ENCODE measurements at places on chromosomes 13 and 19.

DNA sequence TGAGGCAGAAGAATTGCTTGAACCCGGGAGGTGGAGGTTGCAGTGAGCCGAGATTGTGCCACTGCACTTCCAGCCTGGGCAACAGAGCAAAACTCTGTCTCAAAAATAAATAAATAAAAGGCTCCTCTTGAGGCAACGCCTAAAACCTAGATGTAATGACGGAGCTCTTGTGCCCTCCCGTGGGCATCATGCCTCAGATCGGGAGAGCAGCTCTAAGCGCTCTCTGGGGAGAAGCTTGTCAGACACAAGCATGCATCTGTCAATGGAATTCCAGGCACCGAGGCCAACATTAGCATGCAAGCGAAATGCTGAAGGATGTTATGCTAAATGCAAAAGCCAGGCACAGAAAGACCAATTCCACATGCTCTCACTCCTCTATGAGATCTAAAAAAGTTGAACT is 45.6 kb upstream of the MRI1 start:
- H3K4me3 ChIP-seq: no peak overlapping the region
- no peak for DNase-seq
- H3K36me3 ChIP-seq: no peaks in the 10 kb centered on the region
- H3K27ac ChIP-seq: no peak overlapping the region
- H3K27me3 ChIP-seq: peaks cover 11% of the 10 kb centered on the region
- peaks cover 2% of the 10 kb centered on the region for H3K4me1 ChIP-seq

DNA sequence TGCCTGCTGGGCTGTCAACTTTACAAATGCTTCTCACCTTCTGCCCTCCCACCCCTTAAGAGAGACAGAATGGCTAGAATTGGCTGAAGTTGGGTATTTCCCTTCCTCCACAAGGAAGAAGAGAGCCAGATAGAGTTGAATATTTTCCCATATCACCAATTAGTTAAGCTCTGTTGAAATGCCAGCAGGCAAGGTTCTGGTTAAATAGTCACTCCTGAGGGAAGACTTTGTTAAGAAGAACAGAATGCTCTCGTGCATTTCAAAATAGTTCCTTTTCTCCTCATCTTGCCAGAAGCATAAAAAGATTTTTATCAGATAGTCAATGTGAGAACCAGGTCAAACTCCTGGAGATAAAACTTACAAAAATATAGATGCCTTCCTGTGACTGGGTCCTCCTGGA is 2857.0 kb upstream of the PCDH20 start:
- H3K27ac ChIP-seq: no peak overlapping the region
- no peaks in the 10 kb centered on the region for H3K27me3 ChIP-seq
- H3K4me3 ChIP-seq: no peak overlapping the region
- H3K36me3 ChIP-seq: no peaks in the 10 kb centered on the region
- DNase-seq: no peak

GRCh38 chr19:23415561-23416191 is 20.4 kb upstream of the ZNF91 start:
- H3K27me3 ChIP-seq: no peaks in the 10 kb centered on the region
- H3K4me1 ChIP-seq: no peaks in the 10 kb centered on the region
- no peaks in the 10 kb centered on the region for H3K36me3 ChIP-seq
- H3K4me3 ChIP-seq: peak overlapping the region; percentile 58
- no peak for DNase-seq

DNA sequence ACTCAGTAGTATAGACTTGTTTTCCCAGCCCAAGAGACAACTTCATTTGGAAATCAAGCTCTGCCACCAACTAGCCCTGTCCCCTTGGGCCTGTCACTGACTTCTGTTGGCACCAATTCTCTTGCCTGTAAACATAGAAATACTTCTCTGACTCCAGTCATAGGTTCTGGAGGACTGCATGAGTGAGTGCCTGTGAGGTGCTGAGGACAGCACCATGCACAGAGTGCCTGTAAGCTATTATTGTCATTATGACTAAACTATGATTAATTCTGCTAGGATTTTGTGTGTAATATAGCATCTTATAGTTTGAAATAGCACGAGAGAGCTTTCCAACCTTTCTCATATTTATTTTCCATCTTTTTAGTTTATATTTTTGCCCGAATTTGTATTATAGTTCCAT is 247.9 kb downstream of the MYO16 start:
- no peaks in the 10 kb centered on the region for H3K36me3 ChIP-seq
- no peak for DNase-seq
- H3K27me3 ChIP-seq: no peaks in the 10 kb centered on the region
- H3K4me3 ChIP-seq: no peak overlapping the region
- no peaks in the 10 kb centered on the region for H3K4me1 ChIP-seq

- no peaks in the 10 kb centered on the region for H3K4me1 ChIP-seq
- H3K4me3 ChIP-seq: no peak overlapping the region
- no peaks in the 10 kb centered on the region for H3K36me3 ChIP-seq
- DNase-seq: no peak
- no peaks in the 10 kb centered on the region for H3K27me3 ChIP-seq
Observed at GRCh38 chr13:100075700-100076587, 12.9 kb upstream of the PCCA start.

- no peak overlapping the region for H3K27ac ChIP-seq
- peaks cover 77% of the 10 kb centered on the region for H3K27me3 ChIP-seq
- H3K4me3 ChIP-seq: peak overlapping the region; percentile 57
- H3K36me3 ChIP-seq: no peaks in the 10 kb centered on the region
Observed at GRCh38 chr19:49421039-49421877, 2.0 kb downstream of the PTH2 start.

DNA sequence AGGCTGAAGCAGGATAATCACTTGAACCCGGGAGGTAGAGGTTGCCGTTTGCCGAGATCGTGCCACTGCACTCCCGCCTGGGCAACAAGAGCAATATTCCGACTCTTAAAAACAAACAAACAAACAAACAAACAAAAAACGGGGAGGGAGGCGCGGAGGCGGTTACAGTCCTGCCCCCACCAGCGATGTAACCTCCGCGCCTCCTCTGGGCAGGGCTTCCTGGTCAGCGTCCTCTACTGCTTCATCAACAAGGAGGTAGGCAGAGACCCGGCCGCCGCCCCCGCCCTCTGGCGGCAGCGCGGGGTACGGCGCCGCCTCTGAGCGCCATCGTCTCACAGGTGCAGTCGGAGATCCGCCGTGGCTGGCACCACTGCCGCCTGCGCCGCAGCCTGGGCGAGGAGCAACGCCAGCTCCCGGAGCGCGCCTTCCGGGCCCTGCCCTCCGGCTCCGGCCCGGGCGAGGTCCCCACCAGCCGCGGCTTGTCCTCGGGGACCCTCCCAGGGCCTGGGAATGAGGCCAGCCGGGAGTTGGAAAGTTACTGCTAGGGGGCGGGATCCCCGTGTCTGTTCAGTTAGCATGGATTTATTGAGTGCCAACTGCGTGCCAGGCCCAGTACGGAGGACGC is 10.2 kb downstream of the SNRPD2 start:
- peak overlapping the region; percentile 76 for H3K4me3 ChIP-seq
- peaks cover 16% of the 10 kb centered on the region for H3K4me1 ChIP-seq
- DNase-seq: peak; percentile 86
- H3K27me3 ChIP-seq: peaks cover 2% of the 10 kb centered on the region
- H3K36me3 ChIP-seq: peaks cover 34% of the 10 kb centered on the region

DNA sequence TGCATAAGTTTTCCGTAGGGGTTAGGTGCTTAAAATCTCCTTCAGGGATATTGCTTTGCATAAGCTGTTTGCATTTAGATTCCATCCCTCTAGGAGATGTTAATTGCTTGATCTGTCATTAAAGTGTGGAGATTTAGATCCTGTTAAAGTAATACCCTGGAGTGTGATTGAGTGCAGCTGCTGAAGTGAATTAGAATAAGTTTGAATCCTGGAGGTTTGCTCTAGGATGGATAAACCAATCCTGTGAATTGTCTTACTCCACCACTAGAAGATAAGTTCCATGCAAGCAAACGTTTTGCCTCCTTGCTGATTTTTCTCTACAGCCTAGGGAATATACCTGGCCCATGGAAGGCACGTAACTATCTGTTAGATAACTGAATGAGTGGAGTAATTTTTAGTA is 1487.2 kb upstream of the PRR20A start:
- H3K27ac ChIP-seq: no peak overlapping the region
- H3K4me3 ChIP-seq: no peak overlapping the region
- no peaks in the 10 kb centered on the region for H3K4me1 ChIP-seq

- no peaks in the 10 kb centered on the region for H3K4me1 ChIP-seq
- H3K27me3 ChIP-seq: no peaks in the 10 kb centered on the region
- H3K27ac ChIP-seq: no peak overlapping the region
- no peak for DNase-seq
- H3K4me3 ChIP-seq: no peak overlapping the region
Observed at GRCh38 chr13:65943708-65944107, 1286.4 kb downstream of the PCDH9 start.

DNA sequence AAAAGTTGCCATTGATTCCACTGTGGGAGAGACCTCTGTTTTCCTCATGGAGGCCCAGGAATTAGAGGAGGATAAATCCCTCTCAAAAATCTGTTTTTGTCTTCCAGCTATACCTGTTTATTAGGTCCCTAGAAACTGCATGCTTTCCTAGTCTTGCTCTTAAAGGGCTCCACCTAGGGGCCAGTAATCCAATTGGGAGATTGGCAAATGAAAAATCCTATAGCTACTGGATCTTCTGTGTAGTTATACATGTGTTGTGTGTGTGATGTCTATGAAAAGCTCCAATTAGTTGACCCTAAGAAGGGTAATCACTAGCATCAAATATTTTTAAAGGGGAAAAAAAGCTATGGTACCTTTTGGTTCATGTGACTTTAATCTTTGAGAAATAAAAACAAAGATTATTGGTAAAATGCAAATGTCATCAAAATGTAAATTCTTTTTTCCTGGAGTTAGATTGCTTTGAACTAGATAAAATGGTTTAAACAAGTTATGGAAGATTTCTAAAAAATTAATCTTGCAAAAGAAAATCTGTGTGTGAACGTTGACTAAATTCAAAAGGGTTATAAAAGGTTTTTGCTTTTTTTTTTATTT is 63.4 kb upstream of the C1QTNF9B start:
- H3K4me3 ChIP-seq: no peak overlapping the region
- DNase-seq: no peak

DNA sequence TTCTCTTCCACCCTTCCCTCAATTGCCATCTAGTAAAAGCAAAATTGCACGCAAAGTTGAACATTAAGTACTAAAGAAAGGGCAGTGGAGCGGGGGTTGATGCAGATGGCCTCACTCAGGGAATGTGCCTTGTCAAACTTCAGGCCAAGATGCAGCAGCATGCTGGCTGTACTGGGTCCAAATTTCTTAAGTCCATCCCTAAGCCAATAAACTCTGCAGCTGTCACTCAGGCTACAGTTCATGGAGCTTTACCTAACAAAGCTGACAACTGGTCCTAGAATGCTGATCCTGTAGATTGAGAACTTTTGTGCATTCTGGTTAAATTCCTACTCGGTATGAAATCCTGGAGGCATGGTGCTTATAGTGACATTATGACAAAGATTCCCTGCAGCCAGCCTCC is 88.4 kb downstream of the FOXO1 start:
- no peaks in the 10 kb centered on the region for H3K27me3 ChIP-seq
- peaks cover 16% of the 10 kb centered on the region for H3K36me3 ChIP-seq
- no peak overlapping the region for H3K27ac ChIP-seq
- no peak for DNase-seq
- H3K4me1 ChIP-seq: peaks cover 71% of the 10 kb centered on the region

- no peak overlapping the region for H3K4me3 ChIP-seq
- H3K27ac ChIP-seq: peak overlapping the region; percentile 65
- H3K27me3 ChIP-seq: no peaks in the 10 kb centered on the region
- peaks cover 31% of the 10 kb centered on the region for H3K4me1 ChIP-seq
- H3K36me3 ChIP-seq: peaks cover 11% of the 10 kb centered on the region
Observed at GRCh38 chr19:2053601-2054389, 2.8 kb upstream of the MKNK2 start.

DNA sequence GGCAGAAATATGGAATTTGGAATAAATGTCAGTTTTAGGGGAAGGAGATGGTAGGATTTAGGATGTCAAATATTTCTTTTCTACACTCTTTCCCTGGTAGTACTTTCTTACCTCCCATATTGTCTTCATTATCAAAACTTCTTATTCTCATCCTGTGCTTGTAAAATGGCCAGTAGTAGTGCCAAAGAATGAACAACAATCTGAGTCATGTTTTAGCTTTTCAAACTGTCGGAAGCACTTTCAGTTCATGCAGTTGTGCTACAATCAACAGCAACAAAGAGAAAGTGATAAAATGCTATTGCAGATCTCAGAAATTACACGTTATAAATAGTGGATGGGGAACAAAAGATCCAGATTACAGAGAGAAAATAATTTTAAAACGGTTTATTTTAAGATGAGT is 193.7 kb upstream of the RXFP2 start:
- no peak overlapping the region for H3K4me3 ChIP-seq
- no peaks in the 10 kb centered on the region for H3K36me3 ChIP-seq
- no peaks in the 10 kb centered on the region for H3K4me1 ChIP-seq
- DNase-seq: no peak
- no peaks in the 10 kb centered on the region for H3K27me3 ChIP-seq
- H3K27ac ChIP-seq: no peak overlapping the region

DNA sequence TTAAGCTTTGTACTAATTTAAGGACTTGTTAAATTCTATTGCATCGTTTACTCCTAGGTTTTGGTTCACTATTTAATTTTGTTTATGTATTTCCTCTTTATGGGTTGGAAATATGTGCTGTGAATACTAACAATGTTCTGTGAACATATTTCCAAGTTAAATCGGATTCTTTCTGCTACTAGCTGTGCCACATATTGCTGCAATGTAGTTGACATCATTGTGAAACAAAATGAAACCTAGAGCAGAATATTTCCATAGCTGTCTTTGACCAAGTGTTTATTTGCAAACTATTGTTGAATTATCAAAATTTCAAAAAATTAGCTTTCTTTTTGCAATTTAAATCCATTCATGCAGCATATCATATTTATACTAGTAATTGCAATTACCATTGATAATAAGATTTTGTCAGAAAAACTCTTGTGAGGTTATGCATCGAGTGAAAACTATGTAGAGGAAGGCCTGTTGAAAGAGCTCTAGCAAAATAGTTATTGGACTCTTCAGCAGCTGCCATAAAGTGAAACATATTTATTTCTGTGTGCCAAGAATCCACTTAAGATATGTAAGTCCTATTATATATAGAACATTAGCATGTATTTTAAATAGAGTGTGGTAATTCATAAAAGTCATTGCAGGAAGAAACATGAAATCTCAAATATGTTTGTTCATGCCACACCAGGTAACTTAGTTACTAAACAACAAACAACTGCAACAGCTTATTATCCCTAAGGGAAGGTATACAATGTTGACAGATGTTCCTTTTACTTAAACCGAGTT is 575.1 kb downstream of the SLITRK6 start:
- DNase-seq: no peak
- H3K4me1 ChIP-seq: no peaks in the 10 kb centered on the region

Measured in activated T-helper 2 cell treated with anti-CD3 and anti-CD28 coated beads, Interferon-gamma antibody, Interleukin-2, Interleukin-4, amounts not matched to agents 10 μg/mL and 5 μg/mL and 100 μg/mL, durations not matched to agents 14 hours and 24 hours and 36 hours (primary cell).